ENCODE measurements at places on chromosomes 16 and 17. TPM values are rescaled to one million over a fixed set of nuclear protein-coding genes. Genes with fewer than 3 reads are reported as not detected.

The DOC2A gene
- 7.5 TPM for total RNA-seq

DNA sequence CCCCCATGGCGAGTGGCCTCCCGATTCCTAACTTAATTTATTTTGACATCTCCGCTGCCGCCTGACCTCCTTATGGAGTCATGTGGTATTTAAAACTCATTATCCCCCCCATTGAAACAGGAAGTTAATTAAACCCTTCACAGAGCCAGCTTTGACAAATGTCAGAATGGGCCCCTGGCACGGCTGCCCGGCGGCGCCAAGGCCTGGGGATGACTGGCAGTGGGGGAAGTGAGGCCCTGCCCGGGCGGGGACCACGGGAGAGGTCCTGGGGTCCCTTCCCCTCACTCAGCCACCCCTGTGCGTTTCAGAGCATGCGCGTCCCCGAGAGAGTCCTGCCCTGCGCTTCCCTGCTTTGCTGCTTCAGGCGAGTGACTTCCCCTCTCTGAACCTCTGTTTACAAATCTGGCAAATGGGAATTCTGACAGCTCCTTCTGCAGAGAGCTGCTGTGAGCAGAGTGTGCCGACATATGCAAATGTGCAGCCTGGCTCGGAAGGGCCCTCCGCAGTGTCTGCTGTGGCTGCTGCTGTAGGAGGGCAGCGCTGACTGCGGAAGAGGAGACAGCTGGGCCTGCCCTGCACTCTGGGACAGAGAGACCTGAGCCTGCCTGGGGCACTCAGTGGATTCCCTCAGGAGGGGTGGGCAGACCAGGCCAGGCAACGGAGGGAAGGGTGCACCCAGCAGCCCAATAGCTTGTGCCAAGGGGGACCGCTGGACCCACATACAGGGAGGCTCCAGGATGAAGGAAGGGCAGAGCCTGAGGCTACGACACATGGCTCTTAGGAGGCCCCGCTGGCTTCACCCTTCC, 4.4 kb upstream of the ZFPM1 start:
- no peak for DNase-seq

The ALDH3A1 gene
- total RNA-seq = 8.4 TPM

GRCh38 chr17:56785997-56786680, 47.6 kb downstream of the C17orf67 start:
- no peak for DNase-seq

- DNase-seq = no peak
These were observed 436.1 kb upstream of the GOT2 start for GRCh38 chr16:59170099-59170712.

GRCh38 chr16:89581045-89581695, 5.6 kb downstream of the CPNE7 start:
- no peak for DNase-seq

GRCh38 chr16:88688013-88688778, 1.9 kb upstream of the SNAI3 start:
- no peak for DNase-seq

DNA sequence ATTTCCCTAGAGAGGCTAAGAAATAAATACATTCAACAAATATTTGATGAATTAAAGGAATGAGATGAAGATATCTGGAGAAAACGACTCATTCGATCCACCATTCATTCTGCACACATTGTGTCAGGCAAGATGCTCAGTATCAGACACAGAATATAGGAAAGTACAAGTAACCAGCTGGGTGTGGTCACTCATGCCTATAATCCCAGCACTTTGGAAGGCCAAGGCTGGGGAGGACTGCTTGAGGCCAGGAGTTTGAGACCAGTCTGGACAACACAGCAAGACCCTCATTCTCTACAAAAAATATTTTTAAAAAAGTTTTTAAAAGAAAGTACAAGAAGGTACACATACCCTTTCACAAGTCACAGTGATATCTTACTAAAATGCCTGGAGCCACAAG, 42.3 kb downstream of the CRLF3 start:
- no peak for DNase-seq

The KCNJ12 gene
- 0.84 TPM for total RNA-seq

- DNase-seq = no peak
These were observed 23.5 kb downstream of the DNASE1 start for GRCh38 chr16:3677994-3678393.

DNA sequence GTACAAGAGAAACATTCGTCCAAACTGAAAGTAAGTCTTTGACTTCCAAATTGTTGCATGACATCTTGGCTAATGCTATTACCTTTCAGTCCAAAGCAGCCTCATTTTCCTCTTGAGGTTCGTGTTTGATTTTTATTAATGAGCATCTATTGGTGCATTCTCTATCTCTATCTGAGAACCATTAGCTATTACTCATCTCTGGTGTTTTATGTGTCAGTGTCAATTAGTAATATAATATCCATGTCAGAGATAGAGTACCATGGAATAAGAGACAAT, 388.1 kb upstream of the GOT2 start:
- no peak for DNase-seq

DNA sequence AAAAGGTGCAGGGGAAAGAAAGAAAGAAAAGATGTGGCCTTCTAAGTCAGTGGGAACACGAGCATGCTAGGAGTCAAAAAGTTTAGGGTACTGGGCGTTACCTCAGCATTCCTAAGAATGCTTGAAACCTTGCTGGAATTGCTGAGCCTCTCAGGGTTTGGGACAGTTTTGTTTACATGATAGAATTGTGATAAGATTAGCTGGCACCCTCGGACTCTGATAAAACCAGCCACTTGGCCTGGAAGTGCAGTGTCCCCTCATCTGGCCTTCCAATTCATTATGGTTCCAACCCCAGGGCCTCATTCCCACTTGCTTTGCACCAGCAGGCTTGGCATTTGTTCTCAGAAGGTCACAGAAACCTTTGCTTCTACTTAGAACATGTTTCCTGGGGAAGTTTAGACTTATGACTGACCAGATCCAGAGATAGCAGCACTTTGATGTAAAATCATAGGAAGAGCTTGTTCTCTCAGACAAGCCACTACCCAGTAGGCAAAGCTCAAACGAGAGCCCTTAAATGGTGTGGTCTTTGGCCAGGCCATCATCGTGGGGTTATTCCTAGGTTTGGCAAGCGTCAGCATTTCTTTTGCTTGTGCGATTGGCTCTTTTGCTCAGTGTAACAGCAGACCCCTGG, 8.0 kb downstream of the SGF29 start:
- no peak for DNase-seq

- peak; percentile 77 for DNase-seq
These were observed 8.4 kb upstream of the SLC47A2 start for GRCh38 chr17:19724501-19725420.

DNA sequence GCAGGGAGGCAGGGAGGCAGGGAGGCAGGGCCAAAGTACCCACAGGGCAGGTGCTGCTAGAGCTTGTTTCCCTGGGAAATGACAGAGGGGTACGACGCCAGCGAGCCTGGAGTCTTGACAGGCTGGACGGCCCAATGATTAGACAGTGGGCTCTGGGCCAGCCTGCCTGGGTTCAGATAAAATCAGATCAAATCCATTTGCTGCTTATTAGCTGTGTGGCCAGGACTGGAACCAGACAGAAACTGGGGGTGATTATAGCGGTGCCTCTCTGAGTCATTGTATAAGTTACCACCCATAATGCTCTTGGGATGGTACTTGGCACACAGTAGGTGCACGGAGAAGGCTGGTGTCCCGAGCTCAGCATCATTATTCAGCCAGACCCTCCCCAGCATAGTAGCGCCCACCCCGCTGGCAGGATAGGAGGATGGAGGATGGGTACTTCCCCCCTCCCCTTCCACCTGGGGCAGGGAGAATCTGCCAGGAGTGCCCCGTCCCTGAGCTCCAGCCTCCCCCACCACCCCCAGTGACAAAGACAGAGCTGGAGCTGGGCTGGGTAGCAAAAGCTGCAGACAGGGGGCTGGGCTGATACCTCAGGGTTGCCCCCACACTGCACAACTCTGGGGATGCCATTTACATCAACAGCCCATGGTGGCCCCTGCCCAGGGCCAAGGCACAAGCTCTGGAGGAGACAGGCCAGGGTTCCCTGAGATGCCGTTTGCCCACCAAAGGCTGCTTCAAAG, 77.6 kb upstream of the TNRC6C start:
- no peak for DNase-seq

The GRB2 gene
- 112 TPM for total RNA-seq

The CBX2 gene
- total RNA-seq = 0.49 TPM

GRCh38 chr16:523097-523741, 4.3 kb upstream of the CAPN15 start:
- no peak for DNase-seq

DNA sequence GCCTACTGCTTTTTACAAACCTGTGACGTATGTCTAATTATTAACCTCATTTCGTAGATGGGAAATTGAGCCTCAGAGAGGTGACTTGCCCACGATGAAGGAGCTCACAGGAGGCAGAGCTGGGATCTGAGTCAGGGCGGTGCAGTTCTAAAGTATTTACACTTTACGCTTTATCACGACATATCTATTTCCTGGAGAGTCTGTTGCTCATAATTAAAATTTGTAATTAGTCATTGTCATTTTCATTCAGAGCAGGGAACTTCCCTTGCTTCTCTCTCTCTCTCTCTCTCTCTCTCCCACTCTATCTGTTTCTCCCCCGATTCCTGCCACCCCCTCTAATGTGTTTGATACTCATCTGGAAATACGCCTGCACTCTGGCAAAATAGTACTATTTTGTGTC, 5.9 kb downstream of the SLC5A11 start:
- no peak for DNase-seq

DNA sequence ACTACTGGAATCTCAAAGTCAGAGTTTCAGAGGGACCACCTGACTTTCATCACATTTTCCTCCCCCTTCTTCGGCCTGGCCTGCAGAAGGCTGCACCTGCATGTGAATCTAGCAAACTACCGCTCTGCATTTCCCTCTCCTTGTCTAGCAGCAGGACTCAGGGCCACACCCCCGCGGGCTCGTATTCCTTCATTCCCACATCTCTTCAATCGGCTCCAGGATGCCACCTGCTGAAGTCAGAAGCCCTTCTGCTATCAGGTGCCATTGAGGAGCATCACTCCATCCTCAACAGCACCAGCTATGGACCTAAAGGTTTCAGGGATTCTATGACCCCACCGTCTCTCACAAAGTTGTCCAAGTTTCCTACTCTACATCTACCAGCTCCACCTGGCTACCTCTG, 169.5 kb downstream of the VPS53 start:
- no peak for DNase-seq

DNA sequence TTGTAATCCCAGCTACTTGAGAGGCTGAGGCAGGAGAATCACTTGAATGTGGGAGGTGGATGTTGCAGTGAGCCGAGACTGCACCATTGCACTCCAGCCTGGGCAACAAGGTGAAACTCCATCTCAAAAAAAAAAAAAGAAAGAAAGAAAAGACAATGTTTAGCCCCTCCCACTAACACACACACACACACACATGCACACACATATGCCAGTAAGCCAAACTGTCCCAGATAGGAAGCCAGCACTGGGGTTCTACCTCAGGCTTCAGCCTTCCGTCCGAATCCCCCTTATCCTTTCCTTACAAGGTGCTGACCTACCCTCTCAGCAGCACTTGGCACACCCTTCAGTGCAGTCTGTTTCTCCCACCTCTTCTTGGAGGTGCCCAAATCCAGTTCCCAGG, 8.7 kb upstream of the KCNH6 start:
- DNase-seq = no peak

GRCh38 chr16:64352246-64352645, 769.6 kb downstream of the CDH11 start:
- no peak for DNase-seq

DNA sequence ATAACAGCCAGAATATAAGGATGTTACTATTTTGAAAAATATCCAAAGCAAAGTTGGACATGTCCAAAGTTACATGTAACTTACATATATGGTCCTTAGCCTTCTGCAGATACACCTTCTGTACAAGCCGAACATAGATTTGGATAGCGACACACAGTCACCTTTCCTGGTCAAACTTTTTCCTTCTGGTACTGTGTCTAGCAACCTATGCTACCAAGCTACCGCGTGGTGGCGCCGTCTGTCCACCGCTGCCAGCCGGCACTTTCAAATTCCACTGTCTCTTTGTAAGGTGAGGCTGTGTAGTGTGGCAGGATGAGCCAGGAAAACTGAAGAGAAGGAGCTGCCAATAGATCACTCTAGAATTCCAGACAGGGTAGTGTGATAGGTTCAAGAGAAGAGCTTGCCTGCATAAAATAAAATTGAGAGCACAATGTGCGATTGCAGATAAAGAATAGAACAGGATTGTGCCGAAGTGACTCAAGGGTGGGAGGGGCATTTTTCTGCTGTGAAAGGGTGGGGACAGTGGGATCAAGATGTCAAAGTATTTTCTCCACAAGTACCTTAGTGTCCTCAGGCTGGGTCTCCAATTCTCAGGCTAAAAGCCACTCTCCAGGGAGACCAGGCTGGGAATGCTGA, 366.9 kb downstream of the SLC39A11 start:
- peak; percentile 73 for DNase-seq
